ENCODE measurements at places on chromosomes 7 and 10. TPM values are rescaled to one million over a fixed set of nuclear protein-coding genes. Genes with fewer than 3 reads are reported as not detected.

VPS37D gene
- 0.45 TPM for total RNA-seq

IKZF5 gene
- total RNA-seq: 19.7 TPM

SSC4D gene
- 0.40 TPM for total RNA-seq

ARHGEF35 gene
- 6.7 TPM for total RNA-seq

ADRA2A gene
- not detected for total RNA-seq

TLX1 gene
- not detected for total RNA-seq

CRYGN gene
- 0.74 TPM for total RNA-seq

CLIP2 gene
- 0.74 TPM for total RNA-seq

TMEM270 gene
- not detected for total RNA-seq

HSPA12A gene
- total RNA-seq: 0.08 TPM

PCLO gene
- not detected for total RNA-seq

CHN2 gene
- total RNA-seq: 1.6 TPM

IKZF1 gene
- total RNA-seq: 220 TPM

IFIT1B gene
- not detected for total RNA-seq

CAV1 gene
- 1.4 TPM for total RNA-seq

VWDE gene
- 0.98 TPM for total RNA-seq

GPAM gene
- total RNA-seq: 12.7 TPM

LOXL4 gene
- not detected for total RNA-seq

RSPH10B2 gene
- not detected for total RNA-seq

GSTO2 gene
- 1.5 TPM for total RNA-seq

SPRN gene
- not detected for total RNA-seq

STEAP2 gene
- not detected for total RNA-seq

SPACDR gene
- total RNA-seq: 1.0 TPM

CALHM1 gene
- total RNA-seq: not detected

MMRN2 gene
- total RNA-seq: not detected

CWF19L1 gene
- total RNA-seq: 55.0 TPM

AMPH gene
- not detected for total RNA-seq

REEP3 gene
- total RNA-seq: 20.7 TPM

CELF2 gene
- total RNA-seq: 137 TPM

TWIST1 gene
- total RNA-seq: not detected

BTBD16 gene
- total RNA-seq: not detected

HGF gene
- total RNA-seq: not detected

FFAR4 gene
- not detected for total RNA-seq

C7orf33 gene
- not detected for total RNA-seq

CTBP2 gene
- not detected for total RNA-seq

SPDYE16 gene
- 0.12 TPM for total RNA-seq

LLCFC1 gene
- not detected for total RNA-seq

OR2A42 gene
- not detected for total RNA-seq
